ENCODE measurements at places on chromosomes 13 and 19.

GRCh38 chr13:110509478-110509926, 52.0 kb downstream of the RAB20 start:
- no peak for DNase-seq

- DNase-seq, result no peak
Measured at GRCh38 chr13:98731038-98731437, 21.4 kb downstream of the SLC15A1 start.

GRCh38 chr19:29487432-29487831, 38.4 kb upstream of the VSTM2B start:
- no peak for DNase-seq

DNA sequence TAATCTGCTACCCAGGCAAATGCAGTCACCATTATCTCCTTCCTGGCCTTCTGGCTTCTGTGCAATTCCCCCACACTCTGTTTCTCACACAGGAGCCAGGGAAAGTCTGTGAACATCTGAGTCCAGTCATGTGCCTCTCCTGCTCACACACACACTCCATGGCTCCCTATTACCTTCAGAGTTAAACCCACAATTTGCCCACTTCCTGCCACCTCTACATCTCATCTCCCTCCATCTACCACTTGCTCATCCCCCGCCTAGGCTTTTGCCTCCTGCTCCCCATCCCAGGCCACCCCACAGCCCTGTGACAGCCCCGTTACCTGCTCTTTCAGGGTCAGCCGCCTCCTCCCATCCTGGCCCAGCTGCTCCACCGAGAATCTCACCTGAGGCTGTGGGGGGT, 13.5 kb downstream of the IL12RB1 start:
- DNase-seq, result no peak

DNA sequence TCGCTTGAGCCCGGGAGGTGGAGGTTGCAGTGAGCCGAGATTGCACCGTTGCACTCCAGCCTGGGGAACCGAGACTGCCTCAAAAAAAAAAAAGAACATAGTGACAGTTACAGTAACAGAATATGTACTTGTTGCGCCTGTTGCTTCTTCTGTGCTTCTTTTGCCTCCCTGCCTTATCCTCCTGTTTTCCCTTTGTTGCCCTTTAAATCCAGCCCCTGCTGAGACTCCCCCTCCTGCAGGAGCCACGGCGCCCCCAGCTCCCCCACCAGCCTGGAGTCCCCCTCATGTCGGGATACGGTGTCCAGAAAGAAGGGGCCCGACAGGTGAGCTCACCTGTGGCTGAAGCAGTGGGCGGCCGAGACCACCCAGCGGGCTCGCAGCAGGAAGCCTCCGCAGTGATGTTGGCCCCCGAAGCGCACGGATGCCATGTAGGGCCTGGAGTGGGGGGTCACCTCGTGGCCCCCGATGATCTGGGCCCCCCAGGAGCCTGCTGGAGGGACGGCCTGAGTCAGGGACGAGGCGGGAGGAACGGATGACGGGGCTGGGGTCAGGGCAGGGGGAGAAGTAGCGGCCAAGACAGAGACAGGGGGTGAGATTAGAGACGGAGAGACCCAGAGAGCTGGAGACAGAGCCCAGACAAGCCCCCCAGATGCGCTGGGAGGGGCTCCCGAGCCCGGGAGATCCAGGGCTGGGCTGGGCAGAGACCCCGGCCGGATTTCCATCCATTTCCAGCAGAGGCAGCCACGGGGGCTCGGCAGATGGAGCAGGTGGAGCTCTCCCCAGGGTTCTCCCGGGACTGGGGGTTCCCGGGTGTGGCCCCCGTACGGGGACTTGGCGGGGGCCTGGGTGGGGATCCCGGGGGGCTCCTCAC, 536 bp downstream of the PRSS57 start:
- DNase-seq, result no peak

DNA sequence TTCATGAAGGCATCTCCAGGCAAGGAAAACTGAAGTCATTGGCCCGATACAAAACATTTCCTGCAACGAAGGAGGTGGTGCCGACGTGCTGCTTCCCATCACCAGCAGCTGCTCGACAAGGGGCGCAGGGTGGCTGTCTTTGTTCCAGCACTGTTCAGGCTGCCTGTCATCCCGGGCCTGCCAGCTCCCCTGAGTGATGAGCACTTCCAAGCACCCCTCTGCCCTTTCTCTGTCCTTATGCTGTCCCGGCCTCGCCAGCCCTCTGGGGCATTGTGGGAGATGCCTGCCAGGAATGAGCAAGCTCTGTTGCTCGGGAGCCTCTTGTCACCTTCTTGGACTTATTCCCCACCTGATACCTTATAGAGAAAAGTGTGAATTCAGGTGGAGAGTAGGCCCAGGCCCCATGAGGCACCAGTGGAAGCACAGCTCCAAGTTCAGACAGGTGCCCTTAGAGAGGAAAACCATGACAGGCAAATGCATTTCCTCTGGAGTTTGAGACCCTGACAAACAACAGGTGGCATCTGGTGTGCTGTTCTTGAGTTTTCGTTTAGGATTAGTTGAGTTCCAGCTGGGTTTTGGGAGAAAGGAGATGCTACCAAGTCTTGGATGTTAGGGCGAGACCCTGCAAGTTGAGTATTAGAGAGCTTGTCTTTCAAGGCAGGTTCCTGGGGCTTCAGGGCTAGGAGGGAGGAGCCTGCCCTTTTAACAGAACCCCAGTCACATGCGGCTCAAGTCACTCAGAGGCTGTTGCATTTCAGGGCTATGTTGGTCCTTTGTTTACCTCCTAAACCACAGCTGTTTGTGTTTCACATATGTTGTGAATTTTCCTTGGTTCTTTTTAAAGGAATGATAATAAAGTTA, 21.4 kb downstream of the BBC3 start:
- no peak for DNase-seq

GRCh38 chr19:5023128-5023571, 54.2 kb downstream of the KDM4B start:
- no peak for DNase-seq

DNA sequence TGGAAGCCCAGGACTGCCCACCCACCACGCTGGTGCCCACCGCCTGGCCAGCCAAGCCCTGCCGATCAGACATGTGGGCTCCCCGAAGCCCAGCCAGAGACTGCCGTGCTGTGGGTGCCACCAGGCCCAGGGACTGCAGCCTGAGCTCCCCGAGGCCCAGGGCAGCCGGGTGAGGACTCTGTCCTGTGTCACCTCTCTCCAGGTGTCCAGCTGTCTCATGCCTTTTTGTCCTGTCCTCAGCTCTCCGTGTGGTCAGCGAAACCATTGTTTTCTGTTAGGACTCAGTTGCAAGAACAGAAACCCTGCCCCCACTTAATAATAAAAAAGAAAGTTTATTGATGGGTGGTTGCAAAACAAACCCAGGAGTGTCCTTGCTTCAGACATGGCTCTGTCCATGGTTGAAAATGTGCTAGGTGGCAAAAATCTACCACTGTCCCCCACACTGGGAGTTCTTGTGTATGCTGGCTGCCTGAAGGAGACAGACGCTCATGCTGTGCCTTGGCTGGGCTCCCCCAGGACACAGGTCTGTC, 9.9 kb downstream of the PLEKHF1 start:
- DNase-seq, result no peak

GRCh38 chr13:22227895-22228294, 557.0 kb downstream of the FGF9 start:
- no peak for DNase-seq

DNA sequence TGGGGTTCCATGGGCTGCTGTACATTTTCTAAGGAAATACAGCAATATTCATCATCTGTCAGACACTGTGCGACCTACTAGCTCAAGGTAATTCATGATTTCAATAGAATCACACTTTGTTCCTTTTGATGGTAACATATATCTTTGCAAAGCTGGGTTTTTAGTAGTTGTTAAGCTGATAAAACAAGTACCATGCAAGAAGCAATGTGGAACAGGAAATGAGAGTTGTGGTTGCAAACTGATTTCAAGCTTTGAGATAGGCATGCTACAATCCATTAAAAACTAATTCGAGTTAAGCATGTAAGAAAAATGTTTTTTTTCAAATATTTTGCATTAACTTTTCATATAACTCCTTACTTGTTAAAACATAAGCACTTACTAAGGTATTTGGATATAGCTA, 6.8 kb upstream of the MBNL2 start:
- DNase-seq, result no peak

DNA sequence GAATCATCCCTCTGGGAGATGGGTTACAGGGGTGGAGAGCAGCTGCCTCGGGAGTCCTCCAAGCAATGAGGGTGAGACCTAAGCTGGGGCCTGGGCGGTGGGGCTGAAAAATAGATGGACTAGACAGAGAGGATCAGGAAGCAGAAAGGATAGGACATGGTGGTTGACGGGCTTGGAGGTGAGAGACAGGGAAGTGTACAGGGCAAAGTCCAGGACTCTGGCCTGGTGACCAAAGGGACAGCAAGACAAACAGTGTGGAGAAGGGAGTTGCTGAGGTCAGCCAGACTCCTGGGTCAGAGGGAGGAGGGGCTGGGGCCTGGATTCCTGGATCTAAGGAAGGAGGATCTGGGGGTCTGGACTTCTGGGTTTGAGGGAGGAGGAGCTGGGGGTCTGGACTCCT, 5.5 kb downstream of the PHLDB3 start:
- no peak for DNase-seq

DNA sequence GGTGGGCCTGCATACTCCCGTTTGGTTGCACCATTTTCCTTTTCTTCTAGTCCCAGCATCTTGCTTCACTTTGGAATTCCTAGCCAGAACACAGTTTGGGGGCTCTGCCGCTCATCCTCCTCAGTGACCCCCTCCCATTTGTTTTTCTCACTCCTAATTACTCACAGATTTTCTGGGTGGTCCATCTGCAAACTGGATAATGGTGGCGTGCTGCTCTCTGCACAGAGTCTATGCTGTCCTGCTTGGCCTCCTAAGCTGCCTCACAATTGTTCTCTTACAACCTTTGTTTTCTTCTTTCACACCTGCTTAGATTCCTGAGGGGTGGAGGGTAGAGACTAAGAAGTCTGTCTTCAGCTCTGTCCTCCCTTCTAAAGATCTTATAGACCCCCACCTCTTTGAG, 80.8 kb downstream of the SHISA2 start:
- no peak for DNase-seq

GRCh38 chr19:6101991-6102390, 8.3 kb downstream of the RFX2 start:
- DNase-seq, result no peak

GRCh38 chr13:91825516-91825915, 427.1 kb downstream of the GPC5 start:
- DNase-seq, result no peak

DNA sequence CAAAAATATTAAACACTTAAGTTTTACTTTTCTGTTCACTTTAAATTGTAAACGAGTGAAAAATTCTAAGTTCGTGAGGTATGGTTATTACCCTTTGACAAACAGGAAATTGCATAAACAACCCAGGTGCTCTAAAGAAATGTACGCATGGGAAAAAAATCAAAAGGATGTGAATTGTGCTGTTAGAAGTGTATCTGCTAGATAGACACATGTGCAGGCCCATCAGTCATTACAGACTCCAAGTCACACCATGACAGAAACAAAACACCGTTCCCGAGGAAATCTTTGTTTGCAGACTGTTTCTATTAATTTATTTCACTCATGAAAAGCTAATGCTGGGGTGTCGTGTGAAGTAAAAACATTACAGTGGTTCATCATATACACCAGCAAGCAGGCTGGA, 17.0 kb upstream of the DOCK9 start:
- DNase-seq, result no peak

GRCh38 chr19:49104229-49104864, 9.8 kb upstream of the LIN7B start:
- DNase-seq, result no peak

DNA sequence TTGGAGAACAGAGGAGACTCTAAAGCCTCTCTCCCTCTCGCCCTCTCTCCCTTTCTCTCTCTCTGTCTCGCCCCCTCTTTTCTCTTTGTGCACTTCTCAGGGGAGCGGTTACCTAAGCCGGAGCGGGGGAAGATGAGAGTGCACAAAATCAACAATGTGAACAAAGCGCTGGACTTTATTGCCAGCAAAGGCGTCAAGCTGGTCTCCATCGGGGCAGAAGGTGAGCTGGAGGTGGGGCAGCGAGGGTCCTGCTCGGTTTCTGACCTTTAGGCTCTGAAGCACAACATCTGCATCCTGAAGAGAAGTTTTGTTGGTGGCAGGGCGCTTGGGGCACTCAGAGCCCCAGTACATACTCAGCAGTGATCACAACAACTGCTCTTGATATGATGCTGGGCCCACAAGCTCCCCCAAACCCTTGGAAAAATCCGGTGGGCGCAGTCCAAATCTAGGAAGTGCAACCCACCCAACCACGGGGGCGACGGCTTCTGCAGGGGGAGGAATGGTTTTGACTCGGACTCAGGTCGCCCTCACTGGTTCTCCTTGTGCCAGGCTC, 43.3 kb downstream of the CAPN12 start:
- no peak for DNase-seq

GRCh38 chr19:18392926-18393325, 4.5 kb downstream of the LRRC25 start:
- no peak for DNase-seq

GRCh38 chr13:37313372-37313771, 207.9 kb upstream of the CSNK1A1L start:
- DNase-seq, result no peak

GRCh38 chr19:23075031-23075733, 41.6 kb upstream of the ZNF730 start:
- DNase-seq, result no peak

DNA sequence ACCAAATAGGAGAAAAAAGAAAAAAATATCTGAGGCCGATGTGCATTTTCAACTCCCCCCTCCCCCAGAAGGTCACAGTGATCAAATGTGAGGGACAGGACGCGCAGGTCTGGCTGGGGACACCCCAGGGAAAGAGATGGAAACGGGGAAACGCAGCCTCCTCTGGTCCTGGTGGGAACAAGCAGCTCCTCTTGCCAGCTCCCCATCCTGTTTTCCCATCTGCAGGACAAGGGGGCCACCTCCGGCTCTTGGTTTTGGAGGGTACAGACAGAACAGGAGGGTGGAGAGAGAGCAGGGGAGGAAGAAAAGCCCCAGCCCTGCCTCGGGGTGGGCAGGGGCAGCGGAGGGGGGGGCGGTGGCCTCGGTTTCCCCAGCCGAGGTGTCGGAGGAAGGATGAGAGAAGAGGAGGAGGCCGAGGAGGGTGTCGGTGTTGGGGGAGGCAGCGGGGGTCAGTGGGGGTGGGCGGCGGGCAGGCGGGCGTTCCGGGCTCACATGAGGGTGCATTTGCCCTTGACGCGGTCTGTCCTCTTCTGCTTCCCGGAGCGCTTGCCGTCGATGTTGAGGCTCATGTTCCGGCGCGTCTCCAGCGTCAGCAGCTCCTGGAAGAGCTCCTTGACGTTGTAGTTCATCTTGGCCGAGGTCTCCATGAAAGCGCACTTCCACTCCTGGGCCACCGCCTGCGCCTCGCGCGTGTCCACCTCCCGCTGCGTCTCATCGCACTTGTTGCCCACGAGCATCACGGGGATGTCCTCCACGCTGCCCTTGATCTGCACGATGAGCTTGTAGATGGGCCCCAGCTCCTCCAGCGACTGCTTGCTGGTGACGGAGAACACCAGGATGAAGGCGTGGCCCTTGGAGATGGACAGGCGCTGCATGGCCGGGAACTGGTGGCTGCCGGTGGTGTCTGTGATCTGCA, 4.2 kb downstream of the DIRAS1 start:
- DNase-seq, result no peak

- no peak for DNase-seq
Measured at GRCh38 chr13:71536201-71536600, 330.8 kb downstream of the DACH1 start.

All from activated CD4-positive, alpha-beta T cell treated with anti-CD3 and anti-CD28 coated beads, Interleukin-2, amount 50 U/mL, for 1 hour (primary cell).